GM20000 (cell line): ENCODE measurements at places on chromosomes 3 and 15.

DNA sequence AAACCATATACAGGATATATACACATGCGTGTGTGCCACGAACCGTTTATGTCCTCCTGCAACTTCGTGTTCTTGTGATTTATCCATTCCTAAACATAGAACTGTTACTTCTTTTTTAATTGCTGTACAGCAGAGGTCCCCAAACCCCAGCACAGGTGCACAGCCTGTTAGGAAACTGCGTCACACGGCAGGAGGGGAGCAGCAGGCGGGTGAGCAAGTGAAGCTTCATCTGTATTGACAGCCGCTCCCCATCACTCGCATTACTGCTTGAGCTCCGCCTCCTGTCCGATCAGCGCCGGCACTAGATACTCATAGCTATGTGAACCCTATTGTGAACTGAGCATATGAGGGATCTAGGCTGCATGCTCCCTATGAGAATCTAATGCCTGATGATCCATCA lies 34.9 kb upstream of the NRROS start:
- DNase-seq, result peak; percentile 48

DNA sequence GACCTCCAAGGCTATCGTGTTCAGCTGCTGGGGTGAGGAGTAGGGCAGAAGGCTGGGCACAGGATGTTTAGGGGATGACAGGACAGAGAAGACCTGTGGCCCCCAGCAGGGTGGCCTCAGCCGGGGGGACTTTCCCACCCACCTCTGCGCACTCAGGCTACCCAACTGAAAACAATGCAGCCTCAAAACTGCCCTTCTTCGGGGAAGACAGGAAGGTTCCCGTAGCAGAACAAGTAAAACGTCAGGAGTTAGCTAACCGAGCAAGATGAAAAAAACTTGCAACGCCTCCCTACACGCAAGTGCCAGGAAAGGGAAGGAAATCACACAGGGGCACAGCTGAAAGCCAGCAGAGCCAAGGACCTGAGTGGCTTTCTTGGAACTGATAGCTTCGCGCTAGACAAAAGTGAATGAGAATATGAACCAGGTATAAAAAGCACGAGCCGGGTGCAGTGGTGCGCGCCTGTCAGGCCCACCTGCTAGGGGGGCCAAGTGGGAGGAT lies 38.4 kb upstream of the FURIN start:
- peak; percentile 69 for DNase-seq

DNA sequence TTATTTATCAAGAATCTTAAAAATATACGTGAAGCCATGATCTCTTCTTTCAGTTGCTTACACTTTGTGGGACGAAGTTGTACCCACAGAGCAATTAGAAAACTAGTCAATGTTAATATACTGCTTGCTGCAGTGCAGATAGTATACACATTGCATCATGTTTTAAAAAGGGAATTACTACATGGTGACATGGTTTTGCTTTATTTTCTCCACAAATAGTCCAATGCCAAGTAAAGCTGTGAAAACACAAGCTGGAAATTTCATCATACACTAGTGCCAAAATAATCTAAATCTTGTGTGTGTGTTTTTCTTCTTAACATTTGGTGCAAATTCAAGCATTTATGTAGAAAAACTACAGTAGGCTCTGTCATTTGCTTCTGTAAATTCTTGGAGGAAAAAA lies 233.0 kb downstream of the EPHA3 start:
- DNase-seq, result no peak

DNA sequence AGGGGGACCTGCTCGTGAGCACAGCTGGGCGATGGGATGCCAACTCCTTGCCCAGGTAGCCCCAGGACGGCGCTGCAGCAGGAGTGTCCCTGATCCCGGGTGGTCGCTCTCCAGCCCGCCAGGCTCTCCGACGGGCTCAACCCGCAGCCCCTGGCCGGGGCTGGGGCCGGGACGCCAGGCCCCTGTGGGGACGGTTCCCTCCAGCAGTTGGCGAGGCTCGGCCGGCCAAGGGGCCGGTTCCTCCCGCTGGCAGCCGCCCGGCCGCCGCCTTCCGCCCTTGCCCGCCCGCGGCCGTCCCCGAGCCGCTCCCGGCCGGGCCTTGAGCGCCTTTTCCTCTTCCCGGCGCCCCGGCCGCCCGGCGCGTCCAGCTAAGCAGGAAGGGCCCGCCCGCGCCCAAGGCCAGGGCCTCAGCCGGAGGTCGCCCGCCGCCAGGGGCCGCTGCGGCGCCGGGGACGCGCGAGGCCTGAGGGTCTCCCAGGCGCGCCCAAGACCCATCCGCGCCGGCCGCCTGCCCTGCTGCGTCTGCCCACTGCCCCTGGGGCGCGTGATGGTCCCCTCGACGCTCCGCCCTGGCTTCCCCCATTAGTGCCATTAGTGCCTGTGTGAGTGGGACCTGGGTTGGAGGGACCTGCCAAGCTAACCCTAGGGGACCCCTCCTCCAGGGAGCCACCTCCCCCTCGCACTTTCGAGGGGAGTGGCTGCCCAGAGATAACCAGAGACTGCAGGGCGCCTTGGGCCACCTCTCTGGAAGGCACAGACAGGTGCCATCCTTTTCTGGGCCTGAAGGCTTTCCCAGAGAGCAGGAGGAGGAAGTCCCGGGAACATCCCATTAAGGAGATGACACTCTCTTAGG lies 106.4 kb downstream of the FBLN2 start:
- peak; percentile 72 for DNase-seq

DNA sequence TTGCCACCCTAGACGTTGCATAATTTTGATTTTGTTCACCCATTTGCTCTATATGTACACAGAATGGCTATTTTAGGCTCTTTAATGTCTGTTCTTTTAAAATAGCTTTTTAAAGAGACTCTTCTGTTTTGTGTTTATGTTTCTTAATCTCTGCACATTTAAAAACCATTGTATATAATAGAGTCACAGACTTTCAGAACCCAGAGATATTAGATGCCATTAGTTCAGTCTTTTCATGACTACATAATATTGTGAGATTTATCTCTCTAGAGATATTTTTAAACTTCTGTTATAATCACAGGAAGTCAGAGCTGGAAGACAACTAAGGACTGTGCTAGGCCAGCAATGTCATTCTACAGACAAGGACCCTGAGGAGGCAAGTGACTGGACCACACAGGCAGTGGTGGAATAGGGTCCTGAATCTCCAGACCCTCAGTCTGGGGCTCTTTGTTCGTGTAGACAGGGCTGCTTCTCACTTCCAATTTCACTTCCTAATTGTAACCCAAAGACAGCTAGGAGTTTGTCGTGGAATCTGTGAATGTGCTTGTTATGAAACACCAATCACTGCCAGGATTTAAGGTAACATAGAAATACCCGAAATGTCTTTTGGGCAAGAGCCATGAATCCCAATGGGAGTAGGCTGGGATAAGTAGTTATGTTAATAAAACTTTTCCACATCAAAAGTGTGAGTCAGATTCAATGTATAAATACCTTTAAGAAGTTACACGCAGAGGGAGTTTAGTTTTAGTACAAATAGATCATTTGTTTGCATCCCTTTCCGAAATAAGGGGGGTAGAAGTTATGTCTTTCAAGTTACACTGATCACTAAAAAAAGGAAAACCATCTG lies 165.2 kb upstream of the ROPN1 start:
- no peak for DNase-seq

DNA sequence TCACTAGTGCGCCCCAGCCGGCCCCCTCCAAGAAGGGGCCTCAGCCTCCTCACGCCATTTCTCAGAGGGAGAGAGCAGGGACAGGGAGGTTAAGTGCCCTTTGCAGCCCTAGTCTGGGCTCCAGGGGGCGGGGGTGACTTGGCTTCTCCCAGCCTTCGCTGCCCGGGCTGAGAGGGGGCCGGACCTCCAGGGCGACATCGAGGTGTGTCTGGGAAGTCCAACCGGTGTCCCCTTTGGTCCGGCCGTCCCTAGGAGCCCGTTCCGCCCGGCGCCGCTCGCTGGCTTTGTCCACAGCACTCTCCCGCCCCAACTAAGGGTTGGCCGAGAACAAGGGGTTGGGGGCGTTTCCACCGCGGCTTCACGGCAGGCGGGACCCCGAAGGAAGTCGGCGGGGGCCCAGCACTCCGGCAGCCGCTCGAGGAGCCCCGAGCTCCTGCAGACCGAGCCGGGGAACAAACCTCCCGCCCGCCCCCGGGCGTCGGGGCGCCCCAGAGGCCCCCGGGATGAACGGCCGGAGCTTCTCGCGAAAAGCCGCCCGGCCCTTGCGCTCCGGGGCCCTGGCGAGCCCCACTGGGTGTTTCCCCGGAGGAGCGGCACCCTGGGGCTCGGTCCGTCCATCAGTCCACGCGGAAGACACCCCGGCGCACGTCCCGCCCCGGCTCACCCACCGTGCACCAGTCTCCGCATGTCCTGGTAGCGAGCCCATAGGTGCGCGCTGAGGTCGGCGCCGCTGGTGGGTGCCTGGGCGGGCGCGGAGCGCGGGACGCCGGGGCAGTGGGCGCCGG lies 627 bp downstream of the NT5DC2 start:
- peak; percentile 72 for DNase-seq

DNA sequence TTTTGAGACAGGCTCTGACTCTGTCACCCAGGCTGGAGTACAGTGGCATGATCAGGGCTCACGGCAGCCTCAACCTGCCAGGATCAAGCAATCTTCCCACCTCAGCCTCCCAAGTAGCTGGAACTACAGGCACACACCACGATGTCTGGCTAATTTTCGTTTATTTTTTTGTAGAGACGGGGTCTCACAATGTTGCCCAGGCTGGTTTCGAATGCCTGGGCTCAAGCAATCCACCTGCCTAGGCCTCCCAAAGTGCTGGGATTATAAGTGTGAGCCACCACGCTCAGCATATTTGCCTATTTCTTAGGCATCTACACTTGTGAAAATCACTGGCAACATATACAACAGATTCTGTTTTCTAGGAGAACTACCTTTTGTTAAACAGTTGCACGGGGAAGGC lies 16.9 kb downstream of the MYO1E start:
- DNase-seq, result no peak

- no peak for DNase-seq
Measured at GRCh38 chr3:190854062-190854461, 8.4 kb downstream of the GMNC start.

DNA sequence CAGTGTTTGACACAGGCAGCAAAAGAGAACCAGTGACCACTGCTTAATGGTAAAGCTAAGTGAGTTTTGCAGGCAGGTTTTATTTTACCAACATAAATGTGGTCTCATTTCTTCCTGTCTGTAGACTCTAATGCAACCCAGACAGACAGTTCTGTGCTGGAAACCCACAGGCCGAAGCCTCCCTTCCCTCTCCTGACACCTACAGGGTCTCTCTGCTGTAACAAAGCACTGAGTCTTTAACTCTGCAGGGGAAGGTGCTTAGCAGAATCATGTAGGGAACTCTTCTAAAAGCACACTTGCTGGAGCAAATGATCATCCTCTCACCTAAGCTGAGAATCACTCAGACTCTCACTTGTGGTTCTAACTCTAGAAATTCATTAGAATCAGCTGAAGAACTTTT lies 200.3 kb downstream of the KBTBD8 start:
- DNase-seq, result no peak

DNA sequence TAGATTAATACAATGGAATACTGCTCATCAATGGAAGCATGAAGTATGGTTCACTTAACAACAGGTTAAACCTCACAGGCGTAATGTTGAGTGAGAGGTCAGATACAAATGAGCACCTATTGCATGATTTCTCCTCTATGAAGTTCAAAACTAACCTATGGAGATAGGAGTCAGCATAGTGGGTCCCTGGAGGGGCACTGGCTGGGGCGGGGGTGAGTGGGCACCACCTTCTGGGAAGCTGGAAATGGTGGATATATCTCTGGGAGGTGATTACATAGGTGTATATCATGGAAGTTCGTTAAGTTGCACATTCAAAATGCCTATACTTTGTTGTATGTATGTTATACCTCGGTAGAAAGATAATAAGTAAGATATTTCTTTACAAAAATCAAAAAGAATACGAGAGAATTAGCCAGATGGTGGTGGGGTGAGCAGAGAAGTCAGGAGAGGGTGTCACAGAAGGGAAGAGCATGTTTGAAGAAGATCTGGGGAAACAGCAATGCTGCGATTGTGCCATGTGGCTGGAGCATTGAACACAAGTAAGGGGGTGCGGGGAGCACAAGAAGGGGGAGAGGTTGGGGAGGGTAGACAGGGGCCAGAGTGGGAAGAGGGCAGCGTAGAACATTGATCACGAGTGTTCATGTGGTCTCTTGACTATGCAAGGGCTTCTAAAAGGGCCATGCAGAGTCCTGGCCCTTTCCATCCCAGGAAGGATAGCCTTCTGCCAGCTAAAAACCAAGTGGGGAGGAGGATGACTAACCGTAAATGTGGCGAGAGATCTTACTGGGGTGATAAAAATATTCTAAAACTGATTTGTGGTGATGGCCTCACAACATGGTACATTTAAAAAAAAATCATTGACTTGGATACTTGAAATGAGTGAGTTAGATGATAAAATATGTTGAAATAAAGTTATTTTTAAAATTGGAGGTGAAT lies 30.2 kb downstream of the ITGA11 start:
- DNase-seq, result no peak

- peak; percentile 65 for DNase-seq
Measured at GRCh38 chr3:5426094-5426883, 238.8 kb downstream of the EDEM1 start.

GRCh38 chr3:31613177-31613576 lies 80.5 kb downstream of the STT3B start:
- DNase-seq, result no peak

GRCh38 chr3:132538072-132538471 lies 59.0 kb upstream of the ACKR4 start:
- no peak for DNase-seq

GRCh38 chr3:71585887-71586809 lies 2.6 kb upstream of the FOXP1 start:
- peak; percentile 30 for DNase-seq

DNA sequence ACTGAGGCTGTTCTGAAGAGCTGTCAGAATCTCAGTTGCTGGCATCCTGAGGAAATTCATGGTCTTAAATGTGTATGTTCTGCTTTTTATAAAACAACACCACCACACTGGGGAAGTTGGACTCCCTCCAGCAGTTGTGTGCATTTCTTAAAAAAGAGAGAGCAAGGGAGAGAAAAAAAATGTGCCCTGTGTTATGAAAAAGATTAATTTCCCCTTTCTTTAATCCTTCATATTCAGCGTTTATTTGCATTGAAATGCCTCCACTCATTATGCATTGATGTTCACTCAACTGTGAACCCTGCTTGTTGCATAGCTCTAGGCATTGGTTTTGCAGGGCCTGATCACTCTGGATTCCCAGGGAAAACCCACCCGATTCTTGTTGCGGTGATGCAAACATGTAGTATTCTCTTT lies 4.4 kb upstream of the ZNF609 start:
- DNase-seq, result no peak

GRCh38 chr3:10379161-10379560 lies 58.2 kb upstream of the SEC13 start:
- no peak for DNase-seq

- no peak for DNase-seq
Measured at GRCh38 chr3:45538641-45538986, 55.9 kb upstream of the LIMD1 start.

DNA sequence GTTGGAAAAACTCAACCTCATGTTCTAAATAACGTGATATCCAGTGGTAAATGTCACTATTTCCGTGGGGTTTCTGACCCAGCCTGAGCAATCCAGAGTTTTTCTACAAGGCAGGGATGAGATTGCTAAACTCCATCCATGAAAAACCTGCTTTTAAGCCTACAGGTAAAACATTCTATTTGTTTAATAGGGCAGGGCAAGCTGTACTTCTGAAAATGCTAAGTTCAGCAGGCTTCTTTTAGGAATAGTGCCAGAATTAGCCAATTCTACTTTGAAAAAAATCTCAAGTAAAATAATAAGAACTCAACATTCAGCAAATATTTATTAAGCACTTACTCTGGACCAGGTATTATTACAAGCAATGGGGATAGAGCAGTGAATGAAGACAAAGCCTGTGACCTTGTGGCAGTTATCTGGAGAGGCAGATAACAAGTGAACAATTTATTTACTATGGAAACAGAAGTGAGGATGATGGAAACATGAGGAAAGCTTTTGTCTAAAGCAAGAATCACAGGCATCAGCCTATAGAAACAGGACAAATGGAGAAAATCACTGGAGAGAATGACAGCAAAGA lies 13.3 kb downstream of the RPSA start:
- no peak for DNase-seq
